Stimulated activated CD8-positive, alpha-beta memory T cell treated with anti-CD3 and anti-CD28 coated beads, Interleukin-4, amount 100 ng/mL, for 48 hours (primary cell): ENCODE measurements at places on chromosomes 12 and 14.

- DNase-seq, result no peak
Measured at GRCh38 chr12:93016752-93017350, 87.8 kb upstream of the EEA1 start.

DNA sequence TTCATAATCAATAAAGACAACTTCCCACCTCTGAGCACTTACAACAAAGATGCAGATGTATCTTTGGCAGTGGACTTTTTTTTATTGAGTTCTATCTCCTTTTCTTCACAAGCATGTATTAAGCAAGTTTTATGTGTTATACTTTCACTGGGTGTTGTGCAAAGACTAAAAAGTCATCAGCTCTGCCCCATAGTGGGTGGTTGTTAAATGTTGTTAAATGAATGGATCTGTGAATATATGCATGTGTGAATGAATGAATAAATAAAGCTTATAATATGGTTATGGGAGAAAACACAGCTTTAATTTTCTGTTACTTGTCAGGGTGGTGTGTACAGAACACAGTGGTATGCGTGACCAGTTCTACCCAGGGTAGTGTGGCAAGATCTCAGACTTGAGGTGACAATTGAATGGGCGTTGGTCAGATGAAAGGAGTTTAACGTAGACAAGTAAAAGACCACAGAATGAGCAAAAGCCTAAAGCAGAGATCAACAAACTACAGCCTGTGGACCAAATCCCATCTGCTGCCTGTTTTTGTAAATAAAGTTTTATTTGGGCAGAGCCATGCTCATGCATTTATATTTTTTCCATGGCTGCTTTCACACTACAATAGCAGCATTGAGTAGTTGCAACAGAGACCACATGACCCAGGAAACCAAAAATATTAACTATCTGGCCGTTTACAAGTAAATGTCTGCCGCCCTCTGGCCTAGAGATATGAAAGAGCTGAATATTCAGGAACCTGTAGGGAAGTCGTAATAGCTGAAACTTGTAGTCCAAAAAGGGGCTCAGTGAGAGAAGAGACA is 207.4 kb upstream of the EEA1 start:
- DNase-seq, result no peak

GRCh38 chr12:127962303-127962702 is 304.7 kb upstream of the TMEM132C start:
- DNase-seq, result no peak

GRCh38 chr12:52182384-52182783 is 9.4 kb downstream of the KRT80 start:
- DNase-seq, result no peak

DNA sequence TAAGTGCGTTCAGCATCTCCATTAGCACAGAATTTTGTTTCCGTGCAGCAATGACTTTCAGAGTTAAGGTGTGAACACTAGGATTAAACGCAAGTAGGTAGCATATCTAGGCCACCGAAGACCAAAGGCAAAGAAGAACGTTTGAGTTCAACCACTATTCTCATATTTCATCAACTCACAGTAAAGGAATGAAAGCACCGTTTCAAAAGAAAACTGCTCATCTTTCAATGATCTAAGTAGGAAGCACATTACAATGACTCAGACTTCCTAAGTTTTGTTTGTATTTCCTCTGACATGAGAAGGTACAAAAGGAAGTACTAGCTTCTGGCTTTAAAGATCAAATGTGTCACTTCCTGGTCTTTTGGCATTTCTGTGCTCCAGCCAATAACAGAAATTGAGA is 57.6 kb downstream of the ACADS start:
- peak; percentile 35 for DNase-seq
